ENCODE measurements at places on chromosomes 7 and 10.

- DNase-seq: no peak
These were observed 32.1 kb downstream of the SGPL1 start for GRCh38 chr10:70847659-70848360.

DNA sequence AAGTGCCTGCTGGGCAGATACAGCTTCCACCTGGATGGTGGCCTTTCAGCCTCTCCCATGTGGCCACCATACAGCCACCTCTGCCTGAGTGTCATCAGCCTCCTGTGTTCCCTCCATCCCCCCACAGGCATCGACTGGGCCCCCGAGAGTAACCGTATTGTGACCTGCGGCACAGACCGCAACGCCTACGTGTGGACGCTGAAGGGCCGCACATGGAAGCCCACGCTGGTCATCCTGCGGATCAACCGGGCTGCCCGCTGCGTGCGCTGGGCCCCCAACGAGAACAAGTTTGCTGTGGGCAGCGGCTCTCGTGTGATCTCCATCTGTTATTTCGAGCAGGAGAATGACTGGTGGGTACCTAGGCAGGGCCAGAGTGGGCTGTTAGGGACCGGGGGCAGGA is 13.4 kb downstream of the ARPC1B start:
- DNase-seq: no peak

DNA sequence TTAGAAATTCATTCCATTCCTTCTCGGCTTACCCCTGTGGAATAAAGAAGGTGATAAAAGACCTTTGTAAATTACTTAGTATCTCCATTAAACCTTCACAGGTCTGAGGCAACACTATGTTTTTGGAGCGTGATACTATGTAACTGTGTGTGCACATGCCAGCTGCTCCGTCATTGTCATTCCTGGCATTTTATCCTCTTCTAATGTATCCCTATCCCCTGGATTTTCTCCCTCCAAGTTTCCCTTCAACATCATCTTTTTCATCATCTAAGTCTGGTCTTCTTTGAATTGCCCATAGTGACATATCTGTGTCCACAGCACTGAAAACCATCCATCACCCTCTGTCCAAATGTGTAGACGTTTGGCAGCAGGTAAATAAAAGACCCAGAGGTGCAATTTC is 125.7 kb downstream of the TEX36 start:
- no peak for DNase-seq

DNA sequence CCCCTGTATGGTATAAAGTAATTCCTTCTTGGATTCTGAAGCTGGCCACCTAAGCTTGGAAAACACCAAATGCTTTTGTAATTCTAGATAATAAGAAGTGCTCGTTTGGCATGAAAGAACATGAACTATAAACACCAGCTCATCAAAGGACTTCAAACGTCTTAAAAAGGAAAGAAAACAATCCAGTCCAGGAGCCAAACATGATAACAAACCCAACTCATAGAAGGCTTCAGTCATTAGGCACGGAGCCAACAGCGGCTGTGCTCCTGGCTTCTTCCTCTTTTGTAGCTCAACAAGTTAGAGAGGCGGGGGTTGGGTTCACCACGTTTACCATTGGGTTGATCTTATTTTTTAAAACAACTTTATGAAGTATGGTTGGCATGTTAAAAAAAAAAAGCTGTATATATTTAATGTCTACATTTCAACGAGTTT is 56.4 kb upstream of the ECHDC3 start:
- no peak for DNase-seq

DNA sequence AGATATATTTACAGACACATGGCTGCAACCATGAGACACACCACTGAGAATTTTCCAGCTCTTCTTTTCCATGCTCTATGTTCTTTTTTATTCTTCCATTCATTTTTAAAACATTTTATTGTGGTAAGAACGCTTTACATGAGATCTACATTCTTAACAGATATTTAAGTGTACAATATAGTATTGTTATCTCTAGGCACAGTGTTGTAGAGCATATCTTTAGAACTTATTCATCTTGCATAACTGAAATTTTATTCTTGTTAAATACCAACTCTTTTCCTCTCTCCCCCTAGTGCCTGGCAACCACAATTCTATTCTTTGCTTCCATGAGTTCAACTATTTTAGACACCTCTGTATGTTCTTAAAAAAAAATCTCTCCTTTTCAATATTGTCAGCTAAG is 67.1 kb upstream of the HABP2 start:
- DNase-seq: no peak

DNA sequence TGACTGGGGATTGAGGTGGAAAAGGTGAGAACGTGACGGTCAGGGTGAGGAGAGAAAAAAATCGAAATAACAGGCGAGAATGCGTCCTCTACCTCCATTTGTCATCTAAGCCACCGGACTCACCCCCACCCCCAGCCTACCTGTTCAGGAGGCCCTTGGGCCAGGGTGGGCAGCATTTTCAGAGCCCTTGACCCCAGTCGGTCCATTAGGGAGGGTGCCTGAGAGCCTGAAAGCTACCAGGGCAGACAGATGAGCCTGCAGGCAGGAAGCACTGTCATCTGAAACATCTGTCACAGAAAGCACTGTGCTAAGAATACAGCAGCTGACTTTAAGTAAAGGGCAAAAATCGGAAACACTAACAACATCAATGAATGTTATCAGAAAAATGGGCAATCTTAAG is 47.0 kb downstream of the MAD1L1 start:
- no peak for DNase-seq

GRCh38 chr7:137798073-137798763 is 48.6 kb downstream of the DGKI start:
- no peak for DNase-seq

DNA sequence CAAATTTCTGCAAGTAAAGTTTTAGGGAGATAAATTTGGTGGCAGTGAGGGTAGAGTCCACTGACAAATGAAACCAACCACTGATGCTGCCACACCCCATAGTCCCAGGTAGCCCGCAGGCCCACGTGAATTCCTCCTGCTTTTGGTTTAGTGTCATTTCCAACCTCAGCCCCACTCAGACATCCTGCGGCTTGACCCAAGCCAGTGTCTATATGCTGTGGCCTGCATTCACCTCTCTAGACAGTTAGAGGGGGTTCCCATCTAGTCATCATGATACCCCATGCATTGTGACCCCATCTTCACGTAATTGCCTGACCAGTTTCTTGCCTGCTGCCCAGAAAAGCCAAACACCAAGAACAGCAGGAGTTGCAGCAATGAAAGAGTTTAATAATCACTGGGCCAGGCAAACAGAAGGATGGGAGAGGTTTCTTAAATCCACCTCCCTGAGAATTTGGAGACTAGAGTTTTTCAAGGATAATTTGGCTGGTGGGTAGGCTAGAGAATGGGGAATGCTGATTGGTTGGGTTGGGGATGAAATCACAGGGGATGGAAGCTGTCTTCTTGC is 332.0 kb upstream of the GALNT17 start:
- no peak for DNase-seq

DNA sequence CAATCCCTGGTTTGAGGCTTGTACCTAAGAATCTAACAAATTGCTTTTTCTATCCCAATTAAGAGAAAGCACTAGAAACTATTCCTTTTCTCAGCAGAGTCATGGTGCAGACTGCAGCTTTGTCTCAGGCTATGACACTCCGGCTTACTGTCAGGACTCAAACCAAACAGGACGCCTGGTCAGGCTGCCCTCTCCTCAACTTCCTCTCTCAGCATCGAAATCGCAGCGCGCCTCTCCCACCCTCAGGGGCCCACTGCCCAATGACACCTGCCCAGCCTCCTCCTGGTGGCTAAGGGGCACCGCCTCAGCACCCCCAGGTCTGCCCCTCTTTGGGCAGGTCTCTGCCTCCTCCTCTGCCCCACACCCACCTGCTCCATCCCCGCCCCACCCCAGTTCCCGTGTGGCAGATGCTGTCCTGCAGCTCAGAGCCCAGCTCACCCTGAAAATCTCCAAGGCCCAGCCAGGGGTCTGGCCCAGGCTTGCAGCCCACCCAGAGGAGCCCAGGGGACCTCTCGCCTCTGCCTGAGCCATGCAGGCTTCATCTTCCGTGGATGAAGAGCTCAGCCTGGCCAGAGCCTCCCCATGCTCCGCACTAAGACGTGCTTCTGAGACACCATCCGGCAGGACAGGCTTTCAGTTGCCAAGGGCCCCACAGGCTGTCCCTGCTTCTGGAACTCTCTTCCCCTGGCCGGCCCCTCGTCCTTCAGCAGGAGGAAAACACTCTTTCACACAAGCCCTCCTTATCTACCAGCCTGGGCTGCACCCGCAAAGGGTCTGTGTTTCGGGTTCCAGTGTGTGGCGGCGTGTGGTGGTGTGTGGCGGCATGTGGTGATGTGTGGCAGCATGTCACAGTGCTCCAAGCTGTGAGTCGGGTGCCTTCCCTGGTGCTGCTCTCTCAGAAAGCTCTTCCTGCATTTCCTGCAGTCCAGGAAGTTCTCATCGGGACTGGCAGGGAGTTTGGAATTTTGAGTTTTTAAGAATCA is 16.4 kb upstream of the PTPRN2 start:
- no peak for DNase-seq

DNA sequence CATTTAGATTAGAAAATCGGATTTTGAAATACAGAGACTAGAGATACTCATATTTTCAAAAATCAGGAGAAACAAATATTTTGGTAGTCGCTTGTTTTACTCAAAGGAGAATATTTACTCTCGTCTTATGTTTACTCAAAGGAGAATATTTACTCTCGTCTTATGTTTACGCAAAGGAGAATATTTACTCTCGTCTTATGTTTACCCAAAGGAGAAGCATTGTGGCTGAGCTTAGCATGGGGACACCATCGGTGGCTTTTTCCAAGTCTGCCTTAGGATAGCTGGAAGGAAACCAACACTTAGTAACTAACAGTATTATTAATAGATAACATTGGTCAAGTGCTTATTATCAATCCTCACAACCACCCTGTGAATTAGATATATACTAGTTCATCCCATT is 71.8 kb downstream of the SNX10 start:
- no peak for DNase-seq

GRCh38 chr7:2037808-2038522 is 194.8 kb downstream of the MAD1L1 start:
- no peak for DNase-seq

- no peak for DNase-seq
These were observed 659.5 kb upstream of the MBL2 start for GRCh38 chr10:53432035-53432434.

GRCh38 chr7:141354251-141354650 is 197.0 kb upstream of the AGK start:
- no peak for DNase-seq

DNA sequence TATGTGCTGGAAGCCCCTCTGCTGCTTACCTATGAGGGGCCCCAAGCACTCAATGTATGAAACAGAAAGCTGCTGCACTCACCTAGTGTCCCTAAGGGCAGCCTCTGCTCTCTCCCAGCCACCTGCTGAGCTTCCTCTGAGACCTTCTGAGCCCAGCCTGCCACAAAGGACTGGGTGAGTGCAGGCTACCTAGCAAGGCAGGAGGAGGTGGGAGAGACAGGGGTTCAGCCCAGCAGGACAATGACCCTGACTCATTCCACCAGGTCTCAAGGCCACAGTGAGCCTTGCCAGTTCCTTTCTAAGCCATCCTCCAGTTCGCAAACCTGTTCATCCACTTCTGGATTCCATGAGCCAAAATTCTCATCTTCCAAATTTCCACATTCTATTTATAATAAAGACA is 16.3 kb downstream of the VOPP1 start:
- DNase-seq: no peak

- DNase-seq: no peak
These were observed 10.6 kb downstream of the PLEKHS1 start for GRCh38 chr10:113762083-113762482.

DNA sequence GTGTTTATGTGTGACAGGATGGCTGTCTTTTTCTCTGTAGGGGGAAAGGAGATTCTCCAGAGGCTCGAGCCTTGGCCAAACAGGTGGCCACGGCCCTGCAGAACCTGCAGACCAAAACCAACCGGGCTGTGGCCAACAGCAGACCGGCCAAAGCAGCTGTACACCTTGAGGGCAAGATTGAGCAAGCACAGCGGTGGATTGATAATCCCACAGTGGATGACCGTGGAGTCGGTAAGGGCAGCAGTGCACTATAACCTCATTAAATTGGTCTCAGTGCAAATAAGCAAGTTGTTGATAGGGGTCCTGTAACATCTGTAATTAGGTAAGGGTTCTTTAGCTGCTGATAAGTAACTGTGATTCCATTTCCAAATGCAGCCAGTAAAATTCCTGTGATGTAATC is 56.4 kb downstream of the AP3M1 start:
- DNase-seq: no peak

GRCh38 chr10:91798649-91799611 is 704 bp downstream of the TNKS2 start:
- peak; percentile 16 for DNase-seq

- DNase-seq: no peak
These were observed 221.0 kb upstream of the KLF14 start for GRCh38 chr7:130954918-130955564.

GRCh38 chr7:86950360-86950759 is 109.1 kb downstream of the ELAPOR2 start:
- peak; percentile 66 for DNase-seq

DNA sequence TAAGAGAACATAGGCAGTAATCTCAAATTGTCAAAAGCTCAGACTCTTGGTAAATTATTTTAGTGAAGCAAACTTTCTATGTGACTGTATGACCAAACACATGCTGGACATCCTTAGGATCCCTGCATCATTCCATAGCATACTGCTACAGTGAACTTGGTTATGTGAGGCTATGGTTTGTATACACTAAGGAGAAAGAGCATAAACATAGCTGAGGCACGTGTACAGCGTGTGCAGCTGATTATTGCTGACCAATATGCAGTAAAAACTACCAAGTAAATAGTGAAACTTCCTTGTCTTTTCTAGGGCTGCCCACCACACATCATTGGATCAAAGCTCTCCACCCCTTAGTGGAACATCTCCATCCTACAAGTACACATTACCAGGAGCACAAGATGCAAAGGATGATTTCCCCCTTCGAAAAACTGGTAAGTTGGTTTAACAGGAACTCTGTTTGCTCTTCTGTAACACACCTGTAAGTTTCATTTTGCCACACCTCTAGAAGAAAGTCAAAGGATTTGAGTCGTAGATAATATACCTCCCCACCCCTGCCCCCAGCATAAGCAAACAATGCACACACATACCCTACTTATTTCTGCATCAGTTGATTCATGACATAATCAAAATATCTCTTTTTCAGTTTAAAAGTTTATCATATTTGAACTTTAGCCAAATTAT is 98.2 kb downstream of the HDAC9 start:
- DNase-seq: no peak

DNA sequence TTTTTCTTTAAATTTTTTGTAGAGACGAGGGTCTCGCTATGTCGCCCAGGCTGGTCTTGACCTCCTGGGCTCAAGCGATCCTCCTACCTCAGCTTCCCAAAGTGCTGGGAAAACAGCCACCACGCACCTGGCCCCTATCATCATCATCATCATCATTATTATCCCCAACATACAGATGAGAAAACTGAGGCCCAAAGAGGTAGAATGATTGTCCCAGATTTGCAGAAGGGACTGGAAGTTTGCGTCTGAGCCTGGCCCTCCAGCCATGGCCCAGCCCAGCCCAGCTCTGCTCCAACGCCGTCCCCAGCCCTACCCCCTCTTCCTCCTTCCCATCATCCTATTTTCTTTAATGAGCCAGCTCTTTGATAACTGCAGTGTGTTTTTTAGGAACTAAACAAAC is 34.9 kb downstream of the TMEM130 start:
- no peak for DNase-seq

- no peak for DNase-seq
These were observed 18.0 kb downstream of the NDUFB2 start for GRCh38 chr7:140714331-140715040.

- no peak for DNase-seq
These were observed 447.3 kb upstream of the NRP1 start for GRCh38 chr10:33781606-33782395.

GRCh38 chr10:7085913-7086589 is 324.8 kb downstream of the SFMBT2 start:
- DNase-seq: no peak

All from posterior cingulate gyrus (tissue), 11 donors.